ENCODE measurements at places on chromosomes 1 and 21.

DNA sequence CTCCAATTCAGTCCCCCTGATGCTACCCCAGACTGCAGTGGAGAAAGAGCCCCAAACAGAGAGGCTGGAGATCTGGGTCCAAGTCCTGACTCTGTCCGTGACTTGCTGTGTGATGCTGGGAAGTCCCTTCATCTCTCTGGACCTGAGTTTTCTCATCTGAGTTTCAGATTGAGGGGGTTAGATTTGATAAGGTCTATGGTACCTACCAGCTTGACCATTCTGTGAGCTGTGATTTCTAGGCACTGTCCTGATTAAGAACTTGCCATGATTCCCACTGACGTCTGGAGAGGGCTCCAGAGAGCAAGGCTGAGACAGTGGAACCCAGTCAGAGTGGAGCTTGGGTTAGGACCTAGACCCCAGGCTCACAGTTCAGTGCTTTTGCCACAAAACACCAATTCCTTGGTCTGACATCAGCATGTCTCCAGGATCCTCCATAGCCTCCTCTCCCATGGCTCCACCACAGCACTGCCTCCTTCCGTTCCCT is 43.8 kb upstream of the DMBX1 start:
- no peak for DNase-seq
- H3K27ac ChIP-seq = peak overlapping the region; percentile 63
- peaks cover 20% of the 10 kb centered on the region for H3K36me3 ChIP-seq
- H3K27me3 ChIP-seq = peaks cover 39% of the 10 kb centered on the region
- H3K4me3 ChIP-seq = no peak overlapping the region
- H3K4me1 ChIP-seq = peaks cover 30% of the 10 kb centered on the region

DNA sequence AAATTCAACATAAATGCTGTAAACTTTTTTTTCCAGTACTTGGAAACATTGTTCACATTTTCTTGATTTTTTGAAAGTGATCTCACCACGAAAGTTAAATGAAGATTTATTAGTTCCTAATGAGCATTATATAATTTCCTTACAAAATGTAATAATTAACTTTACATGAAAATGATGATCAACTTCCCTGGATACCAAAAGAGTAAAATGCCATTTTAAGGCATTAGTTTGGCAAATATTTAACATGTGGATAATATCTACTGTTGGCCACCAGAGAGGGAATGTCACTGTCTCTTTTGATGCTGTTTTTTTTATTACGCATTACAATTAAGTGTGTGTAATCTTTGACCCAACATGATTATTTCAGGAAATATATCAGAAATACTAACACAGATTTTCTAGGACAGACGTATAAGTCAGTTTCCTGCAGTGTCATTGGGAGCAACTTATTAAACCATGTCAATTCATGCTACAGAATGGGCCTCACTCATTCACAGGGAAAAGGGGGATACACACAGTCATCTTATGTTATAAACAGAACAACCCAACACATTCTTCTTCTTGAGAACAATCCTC is 903.9 kb upstream of the ADGRL2 start:
- DNase-seq = no peak
- no peak overlapping the region for H3K27ac ChIP-seq
- H3K27me3 ChIP-seq = no peaks in the 10 kb centered on the region
- H3K36me3 ChIP-seq = no peaks in the 10 kb centered on the region
- H3K4me1 ChIP-seq = no peaks in the 10 kb centered on the region

DNA sequence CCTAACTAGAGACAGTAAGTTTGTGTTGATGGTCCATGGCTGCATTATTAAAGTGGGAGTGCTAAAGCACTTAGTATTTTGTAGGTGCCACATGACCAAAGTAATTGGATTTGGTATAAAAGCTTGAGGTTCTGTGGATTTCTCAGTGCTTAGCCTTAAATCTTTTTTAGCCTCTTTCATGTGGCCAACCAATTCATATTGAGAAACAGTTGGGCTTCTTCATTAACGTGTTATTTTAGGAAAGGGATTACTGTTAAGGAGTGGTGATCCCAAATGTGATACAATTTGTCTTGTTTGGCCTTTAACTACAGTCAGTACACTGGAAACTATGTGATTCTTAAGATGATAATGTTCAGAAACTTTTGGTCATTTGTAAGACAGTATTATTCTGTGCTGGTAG is 25.5 kb downstream of the MAN1A2 start:
- DNase-seq = no peak
- H3K4me1 ChIP-seq = peaks cover 65% of the 10 kb centered on the region

GRCh38 chr1:231929311-231929710 is 302.7 kb downstream of the DISC1 start:
- H3K27ac ChIP-seq = no peak overlapping the region
- peaks cover 19% of the 10 kb centered on the region for H3K4me1 ChIP-seq
- H3K27me3 ChIP-seq = no peaks in the 10 kb centered on the region

DNA sequence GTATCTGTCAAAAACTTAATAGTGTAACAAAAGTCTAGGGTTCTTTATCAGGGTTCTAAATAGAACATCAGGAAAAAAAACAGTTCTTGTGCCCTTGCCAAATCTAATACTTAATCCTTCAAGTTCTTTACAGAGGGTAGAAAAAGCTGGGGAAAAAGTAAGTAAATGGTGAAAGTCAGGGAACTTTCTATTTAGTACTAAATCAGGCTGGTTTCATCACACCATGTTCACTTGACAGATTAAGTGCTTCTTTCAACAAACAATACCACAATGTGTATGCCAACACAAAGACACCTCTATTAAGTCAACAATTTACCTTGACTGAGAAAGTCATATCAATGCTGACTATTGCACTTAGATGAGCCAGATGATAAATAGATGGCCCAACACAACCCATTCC is 9.7 kb downstream of the DBT start:
- H3K4me1 ChIP-seq = peaks cover 26% of the 10 kb centered on the region
- H3K27me3 ChIP-seq = no peaks in the 10 kb centered on the region

DNA sequence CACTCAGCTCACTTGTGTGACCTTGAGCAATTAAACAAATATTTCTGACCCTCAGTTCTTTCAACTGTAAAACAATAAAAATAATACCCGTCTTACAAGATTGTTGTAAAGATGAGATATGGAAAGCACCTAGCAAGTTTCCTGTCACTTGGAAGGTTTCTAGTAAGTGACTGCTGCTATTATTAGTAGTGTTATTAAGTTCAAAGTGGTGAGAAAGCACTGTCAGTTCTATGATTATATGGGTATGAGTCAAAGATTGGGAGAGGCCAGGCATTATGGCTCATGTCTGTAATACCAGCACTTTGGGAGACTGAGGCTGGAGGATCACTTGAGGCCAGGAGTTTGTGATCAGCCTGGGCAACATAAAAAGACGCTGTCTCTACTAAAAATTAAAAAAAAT is 145.4 kb downstream of the C1orf21 start:
- no peaks in the 10 kb centered on the region for H3K27me3 ChIP-seq
- H3K36me3 ChIP-seq = no peaks in the 10 kb centered on the region
- no peak overlapping the region for H3K27ac ChIP-seq
- H3K4me3 ChIP-seq = no peak overlapping the region
- H3K4me1 ChIP-seq = peaks cover 3% of the 10 kb centered on the region

DNA sequence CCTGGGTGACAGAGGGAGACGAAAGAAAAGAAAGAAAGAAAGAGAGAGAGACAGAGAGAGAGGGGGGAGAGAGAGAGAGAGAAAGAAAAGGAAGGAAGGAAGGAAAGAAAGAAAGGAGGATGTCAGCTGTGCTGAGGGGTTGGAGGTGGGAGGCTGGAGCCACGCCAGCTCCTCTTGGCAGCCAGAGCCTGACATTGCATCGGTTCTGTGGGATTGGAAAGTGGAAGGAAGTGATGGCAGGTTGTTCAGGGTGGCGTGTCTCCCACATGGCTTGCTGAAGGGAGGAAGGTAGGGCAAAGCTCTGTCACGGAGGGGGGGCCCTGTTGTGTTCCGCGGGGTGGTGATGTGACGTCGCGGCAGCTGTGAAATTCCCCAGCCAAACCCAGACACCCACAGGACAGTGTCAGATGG is 30.7 kb downstream of the EIF2D start:
- peaks cover 82% of the 10 kb centered on the region for H3K36me3 ChIP-seq
- H3K4me3 ChIP-seq = peak overlapping the region; percentile 79

DNA sequence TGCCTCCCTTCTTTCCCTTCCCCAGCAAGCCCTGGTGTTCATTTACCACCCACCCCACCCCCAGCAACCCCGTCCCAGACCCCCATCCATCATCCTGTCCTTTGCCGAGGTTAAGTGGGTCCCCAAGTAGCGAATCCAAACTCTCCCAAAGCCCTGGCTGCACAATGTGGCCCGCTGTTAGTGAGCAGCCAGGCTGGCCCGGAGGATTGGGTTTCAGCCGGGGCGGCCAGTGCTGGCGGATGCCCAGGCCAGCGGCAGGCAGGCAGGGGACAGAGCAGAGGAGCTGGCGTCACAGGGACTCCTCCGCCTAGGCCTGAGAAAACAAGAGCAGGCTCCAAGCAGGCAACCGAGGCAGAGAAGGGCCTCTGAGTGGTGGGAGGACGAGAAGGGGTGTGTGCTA is 61.4 kb downstream of the EPHB2 start:
- H3K27ac ChIP-seq = no peak overlapping the region
- no peaks in the 10 kb centered on the region for H3K4me1 ChIP-seq
- H3K4me3 ChIP-seq = no peak overlapping the region
- DNase-seq = no peak
- peaks cover 19% of the 10 kb centered on the region for H3K27me3 ChIP-seq

DNA sequence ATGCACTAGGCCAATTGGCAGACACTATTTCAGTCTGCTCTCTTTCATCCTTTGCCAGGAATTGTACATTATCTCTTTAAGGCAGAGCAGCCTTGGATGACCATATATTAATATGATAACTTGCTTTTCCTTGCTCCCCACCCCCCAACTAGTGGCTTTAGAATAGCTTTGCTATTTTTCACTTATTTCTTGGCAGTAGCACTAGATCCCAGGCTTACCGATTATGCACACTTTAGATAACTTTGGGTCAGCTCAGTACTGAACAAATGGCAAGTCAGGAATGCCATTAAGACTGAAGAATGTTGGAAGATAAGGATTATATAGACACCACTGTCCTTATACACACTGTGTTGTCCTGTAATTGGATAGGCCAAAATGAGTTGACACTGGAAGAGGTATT is 146.4 kb downstream of the FGGY start:
- no peak overlapping the region for H3K4me3 ChIP-seq
- DNase-seq = no peak
- no peak overlapping the region for H3K27ac ChIP-seq

GRCh38 chr1:51295926-51296325 is 34.4 kb downstream of the TTC39A start:
- H3K4me1 ChIP-seq = peaks cover 22% of the 10 kb centered on the region
- H3K27me3 ChIP-seq = no peaks in the 10 kb centered on the region
- H3K27ac ChIP-seq = peak overlapping the region; percentile 67
- no peak for DNase-seq
- H3K36me3 ChIP-seq = peaks cover 8% of the 10 kb centered on the region

DNA sequence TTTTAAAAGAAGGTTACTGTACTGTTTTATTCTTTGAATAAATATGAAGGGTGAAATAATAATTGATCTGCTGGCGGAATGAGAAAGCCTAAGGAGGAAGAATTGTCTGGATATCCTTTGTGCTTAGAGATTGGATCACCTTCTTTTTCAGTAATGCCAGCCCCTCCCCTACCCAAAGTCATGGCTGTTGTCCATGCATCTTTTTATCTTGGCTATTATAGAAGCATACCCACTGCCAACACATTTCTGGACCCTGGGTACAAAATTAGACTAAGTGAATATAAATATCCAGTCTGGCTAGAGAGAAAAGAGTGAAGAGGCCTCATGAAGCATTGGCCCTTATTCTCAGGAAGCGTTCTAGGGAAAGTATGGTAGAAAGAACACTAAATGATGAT is 28.1 kb downstream of the AK4 start:
- H3K4me1 ChIP-seq = no peaks in the 10 kb centered on the region
- no peaks in the 10 kb centered on the region for H3K36me3 ChIP-seq
- no peak for DNase-seq
- no peak overlapping the region for H3K27ac ChIP-seq
- no peak overlapping the region for H3K4me3 ChIP-seq

DNA sequence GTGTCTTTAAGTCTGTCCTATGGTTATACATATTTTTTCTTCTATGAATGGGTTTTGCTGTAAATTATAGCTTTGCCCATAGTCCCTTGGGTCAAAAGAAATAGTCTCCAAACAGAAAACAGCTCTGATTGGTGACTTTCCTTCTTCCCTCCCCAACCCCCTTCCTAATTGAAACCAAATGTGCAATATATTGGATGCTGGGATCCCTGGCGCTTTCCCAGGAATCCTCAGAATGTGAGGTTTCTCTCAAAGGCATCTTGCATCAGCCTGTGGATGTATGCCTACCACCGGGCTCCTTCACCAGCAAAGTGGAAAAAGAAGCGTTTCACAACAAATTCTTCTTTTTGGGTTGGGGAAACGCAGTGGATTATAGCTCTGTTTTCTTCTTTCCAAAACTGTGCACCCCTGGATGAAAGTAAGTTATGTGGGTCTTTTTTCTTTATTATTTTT is at the start of gene DDR2:
Gene DDR2 (plus strand): TSS at position 248 of the 450 bp plus-strand sequence. CDS start 86,600 bp downstream, outside the sequence.
- H3K4me1 ChIP-seq = no peaks in the 10 kb centered on the region
- no peak within 1 kb of the TSS for H3K4me3 ChIP-seq
- no peak for DNase-seq
- peaks cover 10% of the 10 kb centered on the region for H3K27me3 ChIP-seq
- peaks cover 2% of the 10 kb centered on the region for H3K36me3 ChIP-seq
- H3K27ac ChIP-seq = no peak within 1 kb of the TSS

DNA sequence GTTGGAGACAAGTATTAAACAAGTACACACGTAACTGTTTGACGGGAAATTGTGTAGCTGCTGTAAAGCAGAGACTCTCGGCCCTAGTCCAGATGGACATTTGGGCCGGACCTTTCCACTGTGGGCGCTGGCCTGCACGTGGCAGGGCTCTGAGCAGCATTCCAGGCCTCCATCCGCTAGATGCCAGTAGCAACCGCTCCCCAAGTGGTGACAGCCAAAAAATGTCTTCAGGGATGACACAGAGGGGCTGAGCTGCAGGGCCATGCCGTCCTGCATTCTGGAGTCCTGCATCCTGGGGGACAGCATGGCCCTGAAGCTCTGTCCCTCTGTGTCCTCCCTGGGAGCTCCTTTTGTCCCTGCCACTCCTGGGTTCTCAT is 24.8 kb downstream of the A3GALT2 start:
- H3K27ac ChIP-seq = no peak overlapping the region
- H3K27me3 ChIP-seq = no peaks in the 10 kb centered on the region
- H3K36me3 ChIP-seq = peaks cover 28% of the 10 kb centered on the region
- H3K4me3 ChIP-seq = no peak overlapping the region
- DNase-seq = no peak
- H3K4me1 ChIP-seq = peaks cover 15% of the 10 kb centered on the region

DNA sequence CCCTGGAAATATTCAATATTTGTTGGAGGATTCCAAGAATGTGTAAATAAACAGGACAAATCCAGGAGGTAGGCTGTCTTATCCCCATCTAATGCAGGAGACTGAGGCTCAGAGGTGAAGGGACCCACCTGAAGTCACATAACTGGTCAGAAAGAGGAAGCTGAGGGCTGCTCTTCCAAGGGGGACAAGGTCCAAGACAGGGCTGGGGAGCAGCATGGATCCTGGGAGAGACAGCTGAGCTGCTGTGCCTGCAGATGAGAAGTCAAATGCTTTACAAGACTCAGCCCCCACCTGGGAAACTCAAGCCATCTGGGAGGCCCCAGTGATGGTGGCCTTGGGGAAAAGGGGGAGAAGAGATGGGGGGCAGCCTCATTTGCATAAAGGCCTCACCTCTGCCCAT is 224.4 kb downstream of the PTPRU start:
- DNase-seq = no peak
- no peak overlapping the region for H3K4me3 ChIP-seq
- H3K27me3 ChIP-seq = peaks cover 20% of the 10 kb centered on the region
- H3K27ac ChIP-seq = no peak overlapping the region
- no peaks in the 10 kb centered on the region for H3K36me3 ChIP-seq

Data from effector memory CD8-positive, alpha-beta T cell (primary cell).